ENCODE measurements at places on chromosomes 13 and 19.

GRCh38 chr19:619286-620002, 13.9 kb downstream of the POLRMT start:
- no peak for DNase-seq

GRCh38 chr13:45349438-45349837, 8.5 kb upstream of the TPT1 start:
- no peak for DNase-seq

DNA sequence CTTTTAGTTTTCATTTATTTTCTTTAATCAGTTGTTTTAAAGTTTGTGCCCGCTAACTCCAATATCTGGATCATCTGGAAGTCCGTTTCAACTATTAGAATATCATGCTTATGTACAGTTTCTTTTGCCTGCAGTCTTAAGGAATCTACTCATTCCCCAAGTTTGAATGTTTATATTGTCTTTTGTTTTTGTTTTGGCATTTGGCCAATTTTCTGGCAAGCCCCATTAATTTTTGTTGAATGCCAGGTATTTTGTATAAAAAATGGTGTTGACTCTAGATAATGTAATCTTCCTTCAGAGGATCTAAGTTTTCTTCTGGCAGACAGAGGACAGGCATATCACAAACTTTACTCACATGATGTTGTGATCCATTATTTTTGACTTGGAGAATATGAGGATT, 11.1 kb upstream of the ZNF235 start:
- DNase-seq, result no peak

DNA sequence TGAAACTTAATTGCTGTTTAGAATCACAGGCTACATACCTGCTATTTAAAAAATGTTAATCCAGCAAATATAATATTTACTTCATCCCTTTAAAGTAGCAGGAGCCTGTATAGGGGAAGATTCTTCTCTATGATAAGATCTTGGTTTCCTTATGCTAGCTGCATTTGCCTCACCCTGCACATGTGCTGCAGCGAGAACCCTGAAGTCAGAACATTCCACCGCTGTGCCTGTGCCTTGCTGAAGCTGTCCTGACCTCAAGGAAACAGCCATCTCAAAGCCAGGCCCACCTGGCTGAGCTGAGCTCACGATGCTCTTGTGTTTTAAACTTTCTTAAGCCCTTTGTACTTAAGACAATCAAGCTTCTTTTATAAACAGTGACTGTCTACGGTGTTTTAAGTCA, 355.0 kb upstream of the PCDH20 start:
- DNase-seq, result no peak

GRCh38 chr13:51162701-51163100, 51.6 kb upstream of the C13orf42 start:
- no peak for DNase-seq

GRCh38 chr13:31945202-31945961, 86.2 kb upstream of the FRY start:
- no peak for DNase-seq

DNA sequence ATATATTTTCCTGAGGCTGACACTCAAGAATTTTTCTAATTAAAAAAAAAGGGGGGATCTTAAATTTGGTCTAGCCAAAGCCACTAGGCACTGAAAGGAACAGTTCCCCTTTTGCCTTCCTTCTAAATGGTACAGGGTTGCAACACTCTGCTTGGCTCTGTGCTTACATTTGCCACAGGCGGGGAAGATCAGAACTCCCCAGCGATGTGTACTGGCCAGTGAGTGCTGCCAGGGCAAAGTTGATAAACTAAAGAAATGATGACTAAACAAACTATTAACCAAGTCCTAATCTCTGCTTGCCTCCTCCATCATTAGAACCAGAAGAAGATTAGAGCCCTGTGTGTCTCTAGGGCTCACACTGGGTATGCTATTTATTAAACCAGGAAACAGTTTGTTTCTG, 75.3 kb upstream of the SCEL start:
- no peak for DNase-seq

DNA sequence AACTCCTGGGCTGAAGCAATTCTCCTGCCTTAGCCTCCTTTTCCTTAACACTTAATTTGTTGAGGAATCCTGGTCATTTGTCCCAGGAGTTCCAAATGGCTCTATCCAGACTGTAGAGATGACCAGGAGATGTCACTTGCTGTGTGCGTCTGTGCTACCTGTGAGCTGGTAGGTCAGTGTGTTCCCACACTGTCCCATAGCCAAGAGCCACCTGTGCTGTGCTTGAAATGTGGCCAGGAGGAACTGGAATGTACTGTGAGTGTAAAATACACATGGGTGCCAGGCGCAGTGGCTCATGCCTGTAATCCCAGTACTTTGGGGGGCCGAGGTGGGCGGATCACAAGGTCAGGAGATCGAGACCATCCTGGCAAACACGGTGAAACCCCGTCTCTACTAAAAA, 29.4 kb upstream of the KDM4B start:
- DNase-seq, result no peak

DNA sequence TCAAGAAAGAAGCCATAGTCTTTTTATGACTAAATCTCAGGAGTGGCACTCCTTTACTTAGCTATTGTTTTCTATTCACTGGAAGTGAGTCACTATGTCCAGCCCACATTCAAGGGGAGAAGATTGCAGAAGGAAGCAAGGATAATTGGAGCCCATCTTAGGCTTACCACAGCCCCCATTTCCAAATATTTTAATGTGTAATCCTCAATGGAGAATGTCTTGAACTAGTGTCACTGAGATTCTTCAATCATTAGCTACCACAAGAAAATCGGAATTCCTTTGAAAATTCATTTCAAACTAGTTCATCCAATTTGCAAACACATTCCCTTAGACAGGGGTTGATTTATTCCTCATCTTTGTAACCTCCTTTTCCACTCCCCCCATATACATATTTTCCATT, 84.7 kb downstream of the DLEU7 start:
- no peak for DNase-seq

DNA sequence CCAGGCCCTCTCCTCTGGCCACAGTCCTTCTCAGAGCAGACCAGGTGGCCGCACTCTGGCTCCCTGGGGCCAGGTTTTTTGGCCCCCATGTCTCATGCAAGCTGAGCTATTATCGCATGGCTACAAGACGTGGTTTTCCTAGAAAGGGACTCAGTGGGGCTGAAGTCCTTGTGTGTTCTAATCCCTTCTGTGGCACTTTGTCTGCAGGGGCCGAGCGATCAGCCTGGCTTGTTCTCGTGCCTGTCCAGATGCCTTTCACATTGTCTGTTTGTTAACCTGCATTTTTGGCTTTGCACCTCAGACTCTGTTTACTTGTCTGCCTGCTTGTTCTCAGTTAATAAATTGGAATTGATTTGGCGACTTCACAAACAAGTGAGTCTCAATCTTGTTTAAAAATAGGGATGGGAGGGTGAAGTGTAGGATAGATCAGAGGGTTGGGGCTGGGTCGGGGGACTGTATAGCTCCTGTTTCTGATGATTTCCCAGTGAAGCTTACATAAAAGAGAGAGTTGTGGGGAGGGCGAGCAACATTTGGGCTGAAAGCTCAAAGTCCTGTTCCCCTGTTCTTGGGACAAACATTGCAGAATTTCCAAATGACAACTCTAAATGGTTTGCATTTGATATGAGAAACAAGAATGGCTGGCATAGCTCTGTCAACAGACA, 440.4 kb downstream of the COG6 start:
- no peak for DNase-seq

DNA sequence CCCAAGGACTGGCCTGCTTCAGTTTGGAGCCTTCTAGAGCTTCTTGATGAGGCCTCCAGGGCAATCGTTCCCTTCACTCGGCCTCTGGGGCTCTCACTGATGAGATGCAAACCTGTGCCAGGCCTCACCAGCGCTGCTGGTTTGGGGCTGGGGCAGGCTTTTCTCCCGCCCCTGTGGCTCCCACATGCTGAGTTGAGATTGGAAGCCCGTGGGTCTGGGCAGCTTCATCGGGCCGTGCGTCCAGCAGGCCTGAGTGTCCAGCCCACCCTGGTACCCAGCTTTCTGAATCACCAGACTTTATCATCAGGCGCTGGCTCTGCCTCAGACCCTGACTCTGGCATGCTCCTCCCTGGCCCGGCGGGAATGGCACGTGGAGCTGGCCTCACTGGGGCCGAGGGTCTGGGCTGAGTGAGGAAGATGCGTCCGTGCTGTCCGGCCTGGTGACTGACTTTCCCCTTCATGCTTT, 4.3 kb downstream of the CALM3 start:
- DNase-seq, result no peak

GRCh38 chr13:80881495-80881894, 540.6 kb upstream of the SPRY2 start:
- DNase-seq, result no peak

- no peak for DNase-seq
These were observed 176.8 kb downstream of the ZNF737 start for GRCh38 chr19:20388706-20389225.

DNA sequence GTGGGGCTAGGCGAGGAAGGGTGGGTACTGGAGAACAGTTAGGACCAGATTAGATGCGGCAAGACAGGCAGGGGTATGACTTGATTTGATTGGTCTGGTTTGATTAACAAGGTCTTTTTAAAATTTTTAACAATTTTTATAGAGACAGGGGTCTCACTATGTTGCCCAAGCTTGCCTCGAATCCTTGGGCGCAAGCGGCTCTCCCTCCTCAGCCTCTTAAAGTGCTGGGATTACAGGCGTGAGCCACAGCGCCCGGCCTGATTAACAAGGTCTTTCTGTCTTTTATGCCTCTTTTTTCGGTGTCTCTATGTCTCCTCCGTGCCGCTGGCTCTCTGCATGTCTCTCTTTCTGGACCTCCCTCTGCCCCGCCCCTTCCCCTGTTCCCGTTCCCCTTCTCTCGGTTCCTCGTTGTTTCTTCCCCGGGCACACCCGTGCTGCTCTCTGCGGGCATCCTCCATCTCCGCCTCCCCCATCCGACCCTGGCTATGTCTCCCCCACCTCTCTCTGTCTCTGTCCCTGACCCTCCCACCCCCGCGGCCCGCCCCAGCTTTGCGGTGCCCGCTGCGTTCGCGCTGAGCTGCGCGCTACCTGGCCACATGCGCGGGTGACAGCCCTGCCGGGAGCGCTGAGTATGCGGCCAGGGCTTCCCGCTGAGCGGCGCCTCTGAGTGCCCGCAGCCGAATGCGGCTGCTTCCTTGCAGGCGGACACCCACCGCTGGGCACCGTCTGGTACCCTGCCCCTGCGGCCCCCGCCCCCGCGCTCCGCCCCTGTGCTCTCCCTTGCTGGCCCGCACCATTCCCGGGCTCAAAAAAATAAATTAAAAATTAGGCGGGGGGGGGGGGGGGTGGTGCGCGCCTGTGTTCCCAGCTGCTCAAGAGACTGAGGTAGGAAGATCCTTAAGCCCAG, 8.1 kb upstream of the SDHAF1 start:
- no peak for DNase-seq
